HFFc6 (cell line): ENCODE measurements at places on chromosomes 5 and 9. TPM values are rescaled to one million over a fixed set of nuclear protein-coding genes. Genes with fewer than 3 reads are reported as not detected.

ZNF608 gene
- total RNA-seq = 0.27 to 0.62 TPM (median 0.29 TPM) in 3 replicates

DPH7 gene
- 17.7 to 20.7 TPM (median 20.6 TPM) in 3 replicates for total RNA-seq

SPATA31D4 gene
- total RNA-seq = not detected in 3 replicates

SEMA5A gene
- 54.2 to 67.7 TPM (median 54.8 TPM) in 3 replicates for total RNA-seq

GLDC gene
- 0.12 to 0.44 TPM (median 0.15 TPM) in 3 replicates for total RNA-seq

DNA sequence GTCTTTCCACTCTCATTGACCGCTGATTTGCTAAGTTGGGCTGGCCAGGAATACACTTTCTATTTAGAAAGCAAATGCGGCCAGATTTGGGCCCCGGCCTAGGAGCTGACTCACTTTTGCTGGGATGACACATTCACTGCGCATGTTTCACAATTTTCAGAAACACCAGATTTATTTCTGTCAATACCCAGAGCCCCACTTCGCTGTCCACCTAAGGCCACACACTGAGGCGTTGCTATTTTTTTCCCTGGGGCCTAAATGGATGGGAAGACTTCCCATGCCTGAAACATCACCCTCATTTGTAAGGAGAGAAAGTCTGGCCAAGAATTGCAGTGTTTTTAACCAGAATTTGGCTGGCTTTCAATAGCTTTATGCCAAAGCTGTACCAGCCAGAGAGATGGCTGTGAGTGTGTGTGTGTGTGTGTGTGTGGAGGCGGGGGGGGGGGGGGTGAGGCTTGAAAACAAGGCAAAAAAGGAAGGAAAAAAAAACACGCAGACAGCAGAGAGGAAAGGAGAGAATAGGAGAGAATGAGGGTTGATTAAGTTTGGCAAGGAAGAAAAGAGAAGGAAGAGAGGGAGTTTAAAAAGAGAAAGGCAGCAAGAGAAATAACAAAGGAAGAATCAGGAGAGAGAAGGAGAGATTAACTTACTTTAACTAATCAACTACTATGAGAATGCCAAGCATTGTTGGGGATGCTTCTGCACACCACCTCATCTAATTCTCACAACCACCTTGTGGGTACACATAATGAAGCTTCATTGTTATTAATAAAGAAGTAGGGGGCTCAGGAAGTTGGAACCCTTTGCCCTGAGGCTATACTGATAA, 261.4 kb upstream of the KLF4 start:
- peak; percentile 98 for DNase-seq
- H3K4me3 ChIP-seq = peak overlapping the region; percentile 66
- no peaks in the 10 kb centered on the region for H3K36me3 ChIP-seq

- peak overlapping the region; percentile 100 for H3K27ac ChIP-seq
- peaks cover 2% of the 10 kb centered on the region; the same call in 1 of the 2 replicates for H3K27me3 ChIP-seq
- DNase-seq = peak; percentile 20
Measured at GRCh38 chr9:95017661-95018060, 291.2 kb downstream of the AOPEP start.

DNA sequence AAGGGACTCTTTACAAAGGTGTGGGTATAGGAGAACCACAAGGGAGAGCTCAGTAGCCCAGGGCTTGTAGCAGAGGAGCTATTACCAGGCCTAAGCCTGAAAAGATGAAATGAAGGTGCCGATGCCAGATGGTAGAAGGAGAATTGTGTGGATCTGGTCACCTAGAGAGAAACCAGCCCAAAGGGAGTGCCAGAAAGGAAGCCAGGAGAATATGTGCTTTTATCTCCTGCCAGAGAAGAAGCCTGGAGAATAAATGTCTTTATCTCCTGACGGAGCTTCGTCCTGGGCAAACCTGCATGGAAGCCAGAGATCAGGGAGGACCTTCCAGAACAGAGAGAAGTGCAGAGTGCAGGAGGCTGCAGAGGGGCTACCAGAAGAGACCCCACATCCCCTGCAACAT, 142.6 kb downstream of the MED10 start:
- no peak overlapping the region for H3K4me3 ChIP-seq
- H3K27ac ChIP-seq = no peak overlapping the region
- no peak for DNase-seq
- no peaks in the 10 kb centered on the region for H3K36me3 ChIP-seq
- H3K4me1 ChIP-seq = no peaks in the 10 kb centered on the region

GRCh38 chr5:145110834-145111233, 724.3 kb downstream of the PRELID2 start:
- H3K27ac ChIP-seq = no peak overlapping the region
- H3K36me3 ChIP-seq = no peaks in the 10 kb centered on the region
- peaks cover 29% of the 10 kb centered on the region for H3K4me1 ChIP-seq
- peaks cover 3% of the 10 kb centered on the region; the same call in 1 of the 2 replicates for H3K27me3 ChIP-seq
- no peak overlapping the region; the same call in 1 of the 2 replicates for H3K4me3 ChIP-seq
- peak; percentile 8 for DNase-seq

DNA sequence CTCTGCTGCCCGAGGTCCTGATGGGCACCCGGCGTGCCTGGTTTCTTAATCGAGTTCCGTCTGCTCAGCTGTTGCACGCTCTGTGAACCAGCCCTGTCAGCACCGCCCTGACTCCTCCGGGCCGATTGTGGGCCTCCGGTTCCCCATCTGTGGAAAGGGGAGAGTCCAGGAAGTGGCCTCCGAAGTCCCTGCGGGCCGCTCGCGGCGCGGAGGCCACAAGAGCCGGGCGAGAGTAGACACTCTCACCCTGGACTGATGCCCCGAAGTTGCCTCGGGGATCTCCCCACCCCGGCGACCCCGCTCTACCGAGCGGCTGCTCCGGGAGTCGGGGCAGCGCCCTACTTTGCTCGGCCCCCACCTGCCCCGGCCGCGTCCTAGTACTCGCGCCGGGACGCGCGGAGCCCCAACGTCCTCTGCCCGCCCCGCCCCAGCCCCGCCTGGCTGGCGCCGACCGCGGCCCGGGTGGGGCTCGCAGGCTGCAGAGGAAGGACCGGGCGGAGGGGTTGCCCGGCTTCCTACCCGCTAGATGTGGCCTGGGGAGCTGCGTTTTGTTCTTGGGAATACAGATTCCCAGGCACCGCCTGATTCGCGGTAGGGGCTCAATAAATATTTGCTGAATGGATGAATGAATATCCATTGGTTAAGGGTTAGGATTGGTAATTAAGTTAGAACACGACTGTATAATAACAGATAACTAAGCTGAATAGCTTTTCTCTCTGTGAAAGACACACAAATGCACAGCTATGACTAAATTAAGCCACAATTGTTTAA, 935 bp upstream of the ZNF367 start:
- H3K27ac ChIP-seq = peak overlapping the region; percentile 97
- DNase-seq = peak; percentile 33
- H3K36me3 ChIP-seq = no peaks in the 10 kb centered on the region
- peaks cover 2% of the 10 kb centered on the region for H3K27me3 ChIP-seq

GRCh38 chr5:133006653-133007052, 19.7 kb downstream of the ZCCHC10 start:
- no peaks in the 10 kb centered on the region; the same call in 1 of the 2 replicates for H3K4me1 ChIP-seq
- H3K27me3 ChIP-seq = no peaks in the 10 kb centered on the region
- H3K36me3 ChIP-seq = peaks cover 11% of the 10 kb centered on the region

DNA sequence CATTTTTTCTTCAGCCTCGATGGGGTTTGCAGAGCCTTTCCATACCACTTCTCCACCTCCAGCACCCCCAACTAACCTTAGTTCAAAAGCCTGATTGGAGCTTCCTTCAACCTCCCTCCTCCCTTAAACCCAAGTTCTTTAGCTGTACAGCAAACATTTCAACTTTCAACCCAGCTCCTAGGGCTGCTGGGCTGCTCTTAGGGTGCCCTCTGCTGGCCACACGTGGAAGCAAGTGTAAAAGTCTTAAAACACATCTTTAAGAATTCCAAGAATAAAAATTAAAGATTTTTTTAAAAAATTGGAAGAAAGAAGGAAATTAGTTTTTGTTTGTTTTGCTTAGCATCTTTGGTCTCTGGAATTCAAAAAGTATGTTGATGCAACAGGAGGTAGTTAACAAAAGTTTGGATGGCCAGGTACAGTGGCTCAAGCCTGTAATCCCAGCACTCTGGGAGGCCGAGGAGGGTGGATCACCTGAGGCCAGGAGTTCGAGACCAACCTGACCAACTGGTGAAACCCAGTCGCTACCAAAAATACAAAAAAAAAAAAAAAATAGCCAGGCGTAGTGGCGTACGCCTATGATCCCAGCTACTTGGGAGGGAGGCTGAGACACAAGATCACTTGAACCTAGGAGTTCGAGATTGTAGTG, 15.5 kb upstream of the HSD17B3 start:
- H3K27me3 ChIP-seq = no peaks in the 10 kb centered on the region
- no peak overlapping the region for H3K27ac ChIP-seq
- peaks cover 6% of the 10 kb centered on the region for H3K4me1 ChIP-seq
- no peak overlapping the region for H3K4me3 ChIP-seq
- H3K36me3 ChIP-seq = peaks cover 21% of the 10 kb centered on the region

DNA sequence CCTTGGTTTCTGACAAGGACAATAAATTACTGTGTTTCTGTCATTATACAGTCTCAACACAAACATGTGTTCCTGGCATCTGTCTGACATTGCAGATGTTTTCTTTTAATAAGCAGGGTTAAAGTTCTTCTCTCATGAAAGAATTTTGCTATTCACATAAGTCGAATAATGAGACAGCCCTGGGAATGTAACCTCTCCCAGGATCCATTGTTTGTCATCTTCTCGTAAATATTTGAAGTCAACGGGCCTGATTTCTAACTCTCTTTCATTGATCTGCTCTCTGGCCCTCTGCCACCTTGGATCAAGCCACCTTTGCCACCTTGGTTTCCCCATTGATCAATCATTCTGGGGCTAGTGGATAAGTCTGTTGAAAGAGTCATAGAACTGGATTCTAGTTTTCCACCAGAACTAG, 12.9 kb upstream of the CAST start:
- H3K27ac ChIP-seq = no peak overlapping the region
- no peak overlapping the region for H3K4me3 ChIP-seq
- H3K36me3 ChIP-seq = no peaks in the 10 kb centered on the region
- H3K27me3 ChIP-seq = no peaks in the 10 kb centered on the region; the same call in none of the 2 replicates
- DNase-seq = no peak

DNA sequence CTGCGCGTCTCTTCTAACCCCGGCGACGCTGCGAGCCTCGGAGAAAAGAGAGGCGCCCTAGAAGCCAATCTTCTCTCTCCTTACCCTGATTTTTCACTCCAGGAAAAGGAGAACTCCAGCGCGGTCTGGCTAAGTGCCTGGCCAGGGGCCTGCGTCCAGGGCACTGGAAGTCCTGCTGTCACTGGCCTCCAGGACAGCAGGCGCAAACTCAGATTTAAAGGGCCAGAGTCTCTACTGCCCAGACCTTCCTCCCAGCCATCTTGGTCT, 553 bp upstream of the FOXB2 start:
- peaks cover 86% of the 10 kb centered on the region for H3K27me3 ChIP-seq
- H3K27ac ChIP-seq = no peak overlapping the region
- H3K36me3 ChIP-seq = no peaks in the 10 kb centered on the region
- peaks cover 11% of the 10 kb centered on the region for H3K4me1 ChIP-seq
- DNase-seq = no peak
